ENCODE measurements at places on chromosomes 3 and 15. TPM values are rescaled to one million over a fixed set of nuclear protein-coding genes. Genes with fewer than 3 reads are reported as not detected.

GRCh38 chr3:151003029-151003767 is 30.7 kb upstream of the CLRN1 start:
- DNase-seq: no peak

DNA sequence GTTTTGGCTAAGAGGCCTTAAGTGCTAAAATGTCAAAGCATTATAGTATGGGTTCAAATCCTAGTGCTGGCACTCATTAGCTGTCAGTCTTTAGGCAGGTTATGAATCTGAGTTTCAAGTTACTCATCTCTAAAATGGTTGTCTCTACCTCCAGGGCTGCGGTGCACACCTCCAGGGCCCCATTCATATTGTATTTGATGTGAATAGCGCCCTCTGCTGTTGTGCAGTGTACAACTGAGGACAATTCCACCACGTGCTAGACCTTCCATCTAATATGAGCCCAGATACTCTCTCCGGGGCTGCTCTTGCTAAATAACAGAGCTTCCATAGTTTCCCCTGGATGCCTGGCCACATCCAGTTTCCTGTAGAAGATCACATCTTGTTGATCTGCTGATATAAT is 54.3 kb downstream of the OXNAD1 start:
- DNase-seq: no peak

- DNase-seq: no peak
Measured at GRCh38 chr15:83955806-83956265, 279.7 kb upstream of the GOLGA6L4 start.

DNA sequence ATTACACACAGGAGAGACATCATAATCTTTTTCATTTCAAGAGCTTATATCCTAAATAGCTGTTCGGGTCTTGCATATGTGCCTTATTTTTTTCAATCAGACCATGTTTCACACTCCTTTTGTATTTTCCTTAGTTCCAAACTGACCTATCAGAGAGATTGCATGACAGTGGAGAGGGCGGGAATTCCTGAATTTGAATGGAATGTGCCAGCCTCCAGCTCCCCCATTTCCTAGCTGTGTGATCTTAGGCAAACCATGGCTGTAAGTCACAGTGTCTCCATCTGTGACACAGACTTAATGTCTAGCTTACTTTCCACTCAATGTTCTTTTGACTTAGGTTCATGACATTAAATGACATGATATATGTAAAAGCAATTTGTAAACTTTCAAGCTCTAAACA is 62.0 kb upstream of the CSTA start:
- DNase-seq: no peak

GRCh38 chr3:43769097-43769884 is 78.6 kb downstream of the ABHD5 start:
- peak; percentile 95 for DNase-seq

- DNase-seq: no peak
Measured at GRCh38 chr3:130950124-130950523, 56.2 kb downstream of the ATP2C1 start.

The ZNF662 gene
- 4.5 TPM for total RNA-seq

DNA sequence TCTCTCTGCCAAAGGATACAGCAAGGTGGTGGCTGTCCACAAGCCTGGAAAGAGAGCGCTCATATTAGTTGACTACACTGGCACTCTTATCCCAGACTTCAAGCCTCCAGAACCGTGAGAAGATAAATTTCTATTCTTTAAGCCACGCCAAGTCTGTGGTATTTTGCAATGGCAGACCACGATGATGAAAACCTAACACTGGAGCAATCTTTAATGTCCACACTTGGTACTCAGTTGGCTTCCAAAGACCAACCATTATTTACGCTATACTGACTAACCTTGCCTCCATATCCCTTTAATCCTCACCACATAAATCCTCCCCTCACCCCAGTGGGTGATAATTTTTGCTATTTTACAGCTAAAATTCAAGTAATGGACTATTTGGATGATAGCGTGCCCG is 16.9 kb upstream of the LACTB start:
- DNase-seq: no peak

DNA sequence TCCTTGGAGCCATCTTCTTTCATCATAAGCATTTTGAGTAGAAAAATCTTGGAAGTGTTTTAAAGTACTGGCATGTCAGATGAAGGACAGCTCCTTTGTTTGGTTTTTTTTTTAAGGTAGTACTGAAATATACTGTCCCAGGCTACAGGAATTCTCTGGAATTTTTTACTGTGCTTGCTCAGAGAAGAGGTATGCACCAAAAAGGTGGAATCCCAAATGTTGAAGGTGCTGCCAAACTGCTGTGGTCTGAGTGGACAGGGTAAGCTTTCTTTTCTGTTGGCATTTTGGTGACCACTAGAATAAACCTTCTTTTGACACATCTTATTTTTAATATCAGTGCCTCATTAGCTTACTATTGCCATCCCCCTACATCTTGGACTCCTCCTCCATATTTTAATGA is 7.2 kb downstream of the GNL3 start:
- no peak for DNase-seq

DNA sequence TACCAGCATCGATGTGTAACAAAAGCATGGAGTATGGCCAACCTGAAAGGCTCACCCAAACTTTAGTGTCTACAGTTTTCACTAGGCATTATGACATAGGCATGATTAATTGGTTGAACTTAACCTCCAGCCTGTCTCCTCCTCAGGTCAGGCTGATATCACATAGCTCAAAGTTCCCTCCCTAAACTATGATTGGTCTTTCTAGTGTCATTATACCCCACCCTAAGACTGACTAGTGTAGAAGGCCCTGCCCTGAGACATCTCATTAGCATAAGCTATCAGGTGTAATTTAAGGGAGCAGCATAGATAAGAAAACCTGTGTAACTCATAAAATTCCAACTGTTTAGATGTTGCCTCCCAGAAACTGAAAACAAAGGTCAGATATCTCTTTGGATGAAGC is 195.2 kb downstream of the ALCAM start:
- DNase-seq: no peak

The GNAT1 gene
- not detected for total RNA-seq

The SOX2 gene
- not detected for total RNA-seq

GRCh38 chr3:151412989-151413388 is 28.4 kb upstream of the P2RY12 start:
- no peak for DNase-seq

DNA sequence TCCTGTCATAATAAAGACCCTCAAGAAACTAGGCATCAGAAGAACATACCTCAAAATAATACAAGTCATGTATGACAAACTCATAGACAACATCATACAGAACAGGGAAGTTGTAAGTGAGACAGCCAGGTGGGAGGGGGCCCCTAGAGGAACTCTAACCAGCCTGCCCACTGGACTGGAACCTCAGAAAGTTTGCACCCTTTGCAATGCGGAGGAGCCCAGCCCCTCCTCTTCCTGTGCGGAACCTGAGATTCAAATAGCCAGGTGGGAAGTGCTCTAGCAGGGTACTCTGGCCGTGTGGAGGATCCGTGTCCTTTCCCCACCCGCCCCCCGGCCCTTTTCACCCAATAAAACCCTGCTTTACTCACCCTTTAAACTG is 387.0 kb upstream of the CBLB start:
- peak; percentile 90 for DNase-seq

DNA sequence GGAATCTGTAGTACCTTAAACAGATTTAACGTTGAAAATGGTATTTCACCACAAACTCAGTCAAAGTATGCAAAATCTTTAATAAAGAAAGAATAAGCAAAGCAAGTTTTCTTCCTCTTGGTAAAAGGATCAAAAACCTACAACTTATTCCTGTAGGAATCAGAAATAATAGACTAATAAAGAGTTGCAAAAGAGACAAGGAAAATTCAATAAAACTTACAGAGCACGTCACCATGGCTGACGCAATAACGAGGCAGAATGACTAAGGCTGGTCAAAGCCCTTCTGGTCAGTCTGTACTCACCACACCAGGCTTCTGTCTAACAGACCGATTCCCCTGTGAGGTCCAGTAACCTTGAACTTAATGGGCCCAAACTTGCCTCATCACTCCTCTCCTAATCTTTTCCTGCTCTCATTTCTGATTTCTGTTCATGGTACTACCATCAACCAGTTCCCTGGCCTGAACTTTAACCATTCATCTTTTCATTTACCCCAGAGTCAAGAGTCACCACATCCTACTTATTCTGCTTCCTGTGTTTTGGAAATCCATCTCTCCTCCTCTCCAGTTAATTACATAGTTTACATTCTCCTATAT is 5.0 kb downstream of the MASP1 start:
- DNase-seq: no peak

- no peak for DNase-seq
Measured at GRCh38 chr3:4746241-4746958, 232.8 kb upstream of the BHLHE40 start.

Data from spleen (tissue), 13 donors.